ENCODE measurements at places on chromosomes 11 and 22.
A peak's percentile ranks its signal among the peaks of the same experiment; 100 is the strongest.

- peak; percentile 42 for DNase-seq
Observed at GRCh38 chr11:65426839-65427690, 4.5 kb downstream of the NEAT1 start.

DNA sequence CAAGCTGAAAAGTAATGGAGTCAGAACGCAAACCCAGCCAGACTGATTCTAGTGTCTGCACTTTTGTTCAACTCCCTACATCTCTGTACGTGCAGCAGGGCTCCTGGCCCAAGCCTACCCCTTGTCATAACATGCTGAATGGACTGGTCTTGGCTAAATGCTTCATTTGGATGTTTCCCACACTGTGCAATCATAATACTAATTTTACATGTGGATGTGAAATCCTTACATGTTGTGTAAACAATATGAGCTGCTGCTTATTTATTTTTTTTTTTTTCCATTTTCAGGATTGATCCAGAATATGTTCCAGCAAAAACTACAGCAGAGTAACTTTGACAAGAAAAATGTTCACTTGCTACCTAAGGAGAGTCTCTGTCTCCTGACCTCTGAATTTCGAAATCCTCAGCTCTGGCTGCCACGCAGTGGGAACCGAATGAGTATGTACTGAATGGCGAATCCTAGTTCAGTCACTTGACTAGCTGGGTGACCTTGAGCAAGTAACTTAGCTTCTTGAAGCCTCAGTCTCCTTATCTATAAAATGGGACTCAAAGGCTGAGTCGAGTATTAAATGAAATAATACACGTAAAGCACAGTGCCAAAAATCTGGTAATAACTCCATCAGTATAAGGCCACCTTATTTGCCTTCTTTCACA, 133.4 kb downstream of the EHF start:
- no peak for DNase-seq

DNA sequence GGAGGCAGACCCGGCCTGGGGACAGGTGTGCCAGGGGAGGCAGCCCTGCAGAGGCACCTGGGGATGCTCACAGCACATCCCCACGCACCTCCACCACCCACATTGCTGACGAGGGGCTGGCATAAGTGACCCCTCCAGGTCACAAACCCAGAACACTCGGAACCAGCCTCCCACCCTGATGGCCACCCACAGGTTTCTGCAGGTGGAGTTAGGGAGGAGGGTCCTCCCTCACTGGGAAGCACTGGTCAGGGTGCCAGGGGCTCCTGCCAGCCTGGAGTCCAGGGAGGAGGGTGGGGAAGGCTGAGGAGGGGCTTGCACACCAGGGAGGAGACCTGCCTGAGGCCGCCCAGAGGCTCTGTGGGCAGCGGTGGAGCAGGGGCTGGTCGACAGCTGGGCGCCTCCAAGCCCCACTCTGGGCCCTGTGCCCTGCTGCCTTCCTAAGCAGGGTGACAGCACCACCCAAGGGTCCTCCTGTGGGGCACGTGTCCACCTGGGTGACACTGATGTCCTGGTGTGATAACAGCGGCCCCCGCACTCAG, 51.0 kb upstream of the CARS1 start:
- DNase-seq: no peak

DNA sequence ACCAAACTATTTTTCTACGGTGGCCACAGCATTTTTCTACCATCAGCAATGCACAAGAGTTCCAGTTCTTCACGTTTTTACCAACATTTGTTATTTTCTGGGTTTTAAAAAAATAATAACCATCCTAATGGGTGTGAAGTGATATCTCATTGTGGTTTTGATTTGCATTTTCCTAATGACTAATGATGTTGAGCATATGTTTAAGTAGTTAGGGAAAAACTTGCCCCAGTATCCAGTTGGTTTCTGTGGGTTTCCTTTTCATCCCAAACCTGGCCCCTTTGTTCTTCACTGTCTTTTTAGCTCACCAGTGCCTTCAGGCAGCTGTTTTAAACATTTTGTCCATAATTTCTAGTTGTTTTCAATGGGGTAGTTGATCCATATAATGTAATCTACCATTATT, 14.7 kb upstream of the PTS start:
- no peak for DNase-seq

DNA sequence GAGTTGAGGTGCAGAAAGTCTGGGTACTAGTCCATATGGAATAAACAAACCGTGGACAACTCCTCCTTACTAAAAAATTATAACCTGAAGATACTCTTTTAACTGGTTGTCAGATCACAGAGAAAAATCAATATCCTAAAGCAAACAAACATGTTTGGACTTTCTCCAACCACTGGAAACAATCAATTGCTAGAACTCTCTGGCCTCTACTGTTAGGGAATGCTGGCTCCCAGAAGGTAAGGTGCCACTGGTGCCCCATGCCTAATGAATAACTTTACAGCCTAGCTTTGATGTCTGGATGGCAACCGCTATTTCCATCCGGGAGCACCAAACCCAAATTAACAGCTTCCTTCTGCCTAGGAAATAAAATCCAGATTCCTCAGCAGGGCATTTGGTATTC, 74.5 kb downstream of the AMBRA1 start:
- no peak for DNase-seq

DNA sequence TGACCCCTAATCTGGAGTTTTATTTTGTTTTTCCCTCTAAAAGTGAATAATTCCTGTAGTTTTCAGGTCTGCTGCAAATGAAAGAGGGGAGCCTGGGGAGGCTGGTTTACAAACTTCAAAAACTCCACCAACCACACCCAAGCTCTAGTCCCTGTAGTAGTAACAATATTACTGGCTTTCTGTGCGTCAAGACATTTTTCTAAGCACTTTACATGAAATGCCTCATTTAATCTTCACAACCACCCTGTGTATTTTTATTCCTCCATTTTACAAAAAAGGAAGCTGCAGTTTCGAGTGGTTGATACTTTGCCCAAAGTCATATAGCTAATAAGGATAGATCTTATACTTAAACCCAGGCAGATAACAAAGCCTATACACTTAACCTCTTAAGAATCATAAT, 23.5 kb downstream of the CTNND1 start:
- no peak for DNase-seq

GRCh38 chr22:41425660-41426365, 20.8 kb downstream of the TOB2 start:
- no peak for DNase-seq

DNA sequence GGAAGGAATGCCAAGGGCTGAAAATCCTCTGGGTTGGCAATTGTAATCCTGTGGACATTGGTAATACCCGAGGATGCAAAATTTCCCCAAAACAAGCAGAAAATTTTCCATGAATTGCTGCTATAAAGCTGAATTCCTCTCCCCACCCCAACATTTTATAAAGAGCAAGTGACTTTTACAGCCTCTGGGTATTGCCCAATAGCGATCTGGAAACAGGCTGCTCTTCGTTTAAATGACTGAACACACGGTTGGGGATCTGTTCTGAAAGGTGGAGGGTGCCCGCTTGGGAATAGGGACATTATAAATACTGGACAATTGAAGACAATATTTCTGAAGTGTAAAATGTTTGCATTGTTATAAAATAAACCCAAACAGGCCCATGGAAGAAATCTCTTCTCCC, 20.6 kb downstream of the EHF start:
- no peak for DNase-seq

DNA sequence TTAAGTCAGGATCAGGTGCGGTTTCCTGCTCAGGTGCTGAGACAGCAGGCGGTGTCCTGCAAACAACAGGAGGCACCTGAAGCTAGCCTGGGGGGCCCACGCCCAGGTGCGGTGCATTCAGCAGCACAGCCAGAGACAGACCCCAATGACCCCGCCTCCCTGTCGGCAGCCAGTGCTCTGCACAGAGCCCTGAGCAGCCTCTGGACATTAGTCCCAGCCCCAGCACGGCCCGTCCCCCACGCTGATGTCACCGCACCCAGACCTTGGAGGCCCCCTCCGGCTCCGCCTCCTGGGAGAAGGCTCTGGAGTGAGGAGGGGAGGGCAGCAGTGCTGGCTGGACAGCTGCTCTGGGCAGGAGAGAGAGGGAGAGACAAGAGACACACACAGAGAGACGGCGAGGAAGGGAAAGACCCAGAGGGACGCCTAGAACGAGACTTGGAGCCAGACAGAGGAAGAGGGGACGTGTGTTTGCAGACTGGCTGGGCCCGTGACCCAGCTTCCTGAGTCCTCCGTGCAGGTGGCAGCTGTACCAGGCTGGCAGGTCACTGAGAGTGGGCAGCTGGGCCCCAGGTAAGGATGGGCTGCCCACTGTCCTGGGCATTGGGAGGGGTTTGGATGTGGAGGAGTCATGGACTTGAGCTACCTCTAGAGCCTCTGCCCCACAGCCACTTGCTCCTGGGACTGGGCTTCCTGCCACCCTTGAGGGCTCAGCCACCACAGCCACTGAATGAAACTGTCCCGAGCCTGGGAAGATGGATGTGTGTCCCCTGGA, at the start of gene MYO7A:
Gene MYO7A, plus strand, starts transcription at position 327 of the 772 bp plus-strand sequence. CDS start 2,389 bp downstream, outside the sequence.
- no peak for DNase-seq

- DNase-seq: no peak
Observed at GRCh38 chr22:50245214-50246072, 620 bp upstream of the TUBGCP6 start.

DNA sequence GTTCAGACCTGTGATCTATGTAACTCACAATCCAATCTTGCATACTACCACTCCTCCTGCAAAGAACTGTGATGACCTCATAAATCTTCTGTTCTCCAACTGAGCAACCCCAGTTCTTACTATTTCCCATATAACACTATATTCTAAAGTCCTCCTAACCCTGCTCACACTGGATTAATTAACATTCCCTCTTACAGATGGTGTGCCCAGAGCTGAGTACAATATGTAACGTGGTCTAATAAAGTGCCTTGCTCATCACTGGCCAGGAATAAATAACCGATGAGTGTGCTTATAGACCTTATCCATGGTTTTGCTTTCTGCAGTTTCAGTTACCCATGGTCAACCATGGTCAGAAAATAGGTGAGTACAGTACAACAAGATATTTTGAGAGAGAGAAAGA, 28.6 kb downstream of the PRCP start:
- no peak for DNase-seq

DNA sequence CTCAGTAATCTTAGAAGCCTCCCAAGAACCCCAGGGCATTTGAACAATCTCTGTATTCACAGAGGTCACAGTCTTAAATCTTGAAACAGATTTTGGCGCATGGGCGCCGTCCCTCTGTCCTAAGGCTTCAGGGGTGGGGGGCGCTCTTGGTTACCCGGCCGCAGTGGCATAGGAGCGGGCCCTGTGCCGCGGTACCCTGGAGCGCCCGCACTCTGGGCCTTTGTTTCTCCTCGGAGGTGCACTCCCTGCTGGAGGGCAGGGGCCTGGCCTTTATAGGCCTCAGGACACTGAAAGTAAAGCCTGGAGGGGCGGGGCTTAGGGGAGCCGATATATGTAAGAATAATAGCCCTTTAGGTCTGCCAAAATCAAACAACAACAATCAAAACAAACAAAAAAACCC, 197.3 kb upstream of the FOLH1 start:
- no peak for DNase-seq

GRCh38 chr22:49228431-49229037, 599.1 kb downstream of the BRD1 start:
- no peak for DNase-seq

- DNase-seq: no peak
Observed at GRCh38 chr11:59201353-59201752, 11.4 kb downstream of the MPEG1 start.

DNA sequence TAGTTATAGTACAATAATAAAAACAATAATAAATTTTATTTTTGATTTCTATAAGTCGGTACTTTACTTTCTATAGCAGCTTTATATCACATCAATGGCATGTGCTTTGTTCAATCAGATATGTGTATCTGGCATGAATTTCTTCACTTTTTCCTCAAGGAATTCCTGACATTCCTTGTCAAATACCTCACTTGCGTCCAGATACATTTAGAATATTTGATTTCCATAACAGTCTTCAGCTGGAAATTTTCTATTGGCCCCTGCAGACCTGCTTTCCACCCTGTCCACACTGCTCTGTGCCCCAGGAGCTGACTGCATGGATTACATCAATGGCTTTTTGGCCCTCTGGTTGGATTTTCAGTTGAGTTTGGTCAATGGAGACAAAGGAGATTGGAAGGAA, 93.2 kb downstream of the FAR1 start:
- no peak for DNase-seq

DNA sequence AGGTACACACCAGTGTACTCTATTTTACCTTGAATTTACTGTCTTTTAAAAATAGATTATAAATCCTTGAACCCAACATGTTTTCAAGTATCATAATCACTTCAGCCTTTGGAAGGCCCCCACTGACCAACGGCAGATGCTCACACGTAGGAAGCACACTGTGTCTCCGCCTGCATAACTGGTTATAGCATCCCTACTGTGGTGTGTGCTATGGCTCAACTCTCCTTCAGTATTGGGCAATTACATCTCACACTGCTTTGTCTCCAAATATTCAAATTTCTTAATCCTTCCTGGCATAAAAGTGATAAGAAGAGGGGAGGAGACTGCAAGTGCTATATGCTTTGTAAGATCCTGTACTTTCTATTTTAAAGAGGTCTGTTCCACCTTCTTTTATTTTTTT, 165.7 kb downstream of the CADM1 start:
- DNase-seq: no peak

DNA sequence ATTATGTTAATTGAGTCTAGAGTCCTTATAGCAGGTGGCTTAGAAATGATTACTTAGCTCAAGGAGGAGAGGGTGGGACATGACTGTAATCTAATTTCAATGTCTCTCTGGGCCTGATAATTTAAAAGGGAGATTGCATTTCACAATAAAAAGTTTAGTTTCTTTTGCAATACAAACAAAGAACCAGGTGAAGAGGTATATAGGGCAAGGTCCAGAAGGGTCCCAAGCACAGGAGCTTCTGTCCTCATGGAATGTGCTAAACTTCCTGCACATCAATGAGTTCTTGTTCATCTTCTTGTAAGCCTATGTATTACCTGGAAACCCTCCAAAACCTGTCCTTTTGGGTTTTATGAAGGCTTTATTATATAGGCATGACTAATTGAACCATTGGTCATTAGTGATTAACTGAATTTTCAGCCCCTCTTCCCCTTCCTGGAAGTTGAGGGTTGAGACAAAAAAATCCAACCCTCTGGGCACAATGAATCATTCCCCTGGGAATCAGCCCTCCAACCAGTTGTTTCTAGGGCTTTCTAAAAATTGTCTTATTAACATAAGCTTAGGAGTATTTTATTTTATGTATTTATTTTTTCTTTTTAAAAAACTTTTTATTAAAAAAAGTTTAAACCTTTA, 37.6 kb downstream of the MS4A2 start:
- no peak for DNase-seq

DNA sequence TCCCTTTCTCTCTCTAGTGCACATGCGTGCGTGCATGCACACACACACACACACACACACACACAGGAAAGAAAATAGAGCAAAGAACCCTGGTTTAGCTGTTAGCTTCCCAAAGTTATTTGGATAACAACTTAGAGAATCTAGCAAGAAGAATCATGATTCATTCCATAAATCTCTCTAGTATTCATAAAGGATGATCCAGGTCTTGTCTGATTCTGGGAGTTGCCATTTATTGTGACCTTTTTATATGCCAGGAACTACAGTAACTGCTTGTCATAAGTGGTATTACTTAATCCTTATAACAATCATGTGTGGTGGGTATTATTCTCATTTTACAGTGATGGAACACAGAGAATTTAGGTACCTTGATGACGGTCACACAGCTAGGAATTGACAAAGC, 141.5 kb upstream of the MTMR2 start:
- no peak for DNase-seq

GRCh38 chr11:75496305-75496752, 29.4 kb downstream of the GDPD5 start:
- no peak for DNase-seq

Measured in omental fat pad (tissue), 4 donors.